ENCODE measurements at places on chromosomes 13 and 19. TPM values are rescaled to one million over a fixed set of nuclear protein-coding genes. Genes with fewer than 3 reads are reported as not detected.

CEACAM16 gene
- not detected for total RNA-seq

RUBCNL gene
- 0.80 TPM for total RNA-seq

IGFLR1 gene
- 5.0 TPM for total RNA-seq

ATCAY gene
- total RNA-seq = 15.8 TPM

LIM2 gene
- total RNA-seq = 3.2 TPM

TRPM4 gene
- 3.1 TPM for total RNA-seq

MAMSTR gene
- total RNA-seq = 1.4 TPM

CARM1 gene
- 97.5 TPM for total RNA-seq

LILRA5 gene
- total RNA-seq = not detected

CGB5 gene
- not detected for total RNA-seq

CASP14 gene
- not detected for total RNA-seq

CEACAM7 gene
- not detected for total RNA-seq

CKM gene
- not detected for total RNA-seq

SIGLECL1 gene
- not detected for total RNA-seq
